ENCODE measurements at places on chromosomes 4 and X.

DNA sequence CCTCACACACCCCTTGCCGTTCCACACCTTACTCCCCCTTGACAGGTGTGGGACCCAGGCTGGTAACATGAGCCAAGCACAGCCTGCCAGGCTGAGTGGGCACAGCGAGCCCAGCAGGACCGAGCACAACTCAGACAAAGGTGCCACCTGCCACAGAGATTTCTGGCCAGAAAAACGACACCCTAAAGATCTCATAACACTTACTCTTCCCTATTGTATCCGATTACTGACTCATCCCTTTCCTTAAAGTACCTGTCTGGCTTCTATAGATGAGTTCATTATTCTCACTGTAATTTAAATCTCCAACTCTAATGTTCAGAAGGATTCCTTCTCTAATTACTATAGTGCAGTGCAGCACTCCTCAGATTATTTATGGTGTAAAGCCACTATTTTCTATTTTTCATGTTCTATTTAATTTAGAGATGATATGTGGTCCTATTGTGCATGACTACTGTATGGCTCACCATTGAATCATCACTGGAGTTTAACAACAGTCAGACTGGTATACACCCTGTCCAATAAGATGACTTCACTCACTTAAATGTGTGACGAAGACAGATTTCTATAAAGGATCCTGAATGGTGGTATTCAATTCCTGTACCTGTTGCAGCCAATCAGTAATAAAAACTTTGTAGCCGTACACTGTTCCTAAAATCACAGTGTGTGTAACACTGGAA, 7.6 kb upstream of the SYTL5 start:
- no peak for DNase-seq

DNA sequence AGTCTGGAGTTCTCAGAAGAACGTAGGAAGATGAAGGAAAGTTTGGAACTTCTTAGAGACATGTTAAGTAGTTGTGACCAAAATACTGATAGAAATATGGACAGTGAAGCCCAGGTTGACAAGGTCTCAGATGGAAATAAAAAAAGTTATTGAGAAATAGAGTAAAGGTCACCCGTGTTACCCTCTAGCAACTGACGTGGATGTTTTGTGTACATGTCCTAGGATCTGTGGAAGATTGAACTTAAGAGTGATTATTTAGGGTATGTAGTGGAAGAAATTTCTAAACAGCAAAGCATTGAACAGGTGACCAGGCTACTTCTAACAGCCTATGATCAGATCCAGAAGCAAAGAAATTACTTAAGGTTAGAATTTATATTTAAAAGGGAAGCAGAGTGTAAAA, 1020.4 kb downstream of the FSTL5 start:
- DNase-seq: no peak

DNA sequence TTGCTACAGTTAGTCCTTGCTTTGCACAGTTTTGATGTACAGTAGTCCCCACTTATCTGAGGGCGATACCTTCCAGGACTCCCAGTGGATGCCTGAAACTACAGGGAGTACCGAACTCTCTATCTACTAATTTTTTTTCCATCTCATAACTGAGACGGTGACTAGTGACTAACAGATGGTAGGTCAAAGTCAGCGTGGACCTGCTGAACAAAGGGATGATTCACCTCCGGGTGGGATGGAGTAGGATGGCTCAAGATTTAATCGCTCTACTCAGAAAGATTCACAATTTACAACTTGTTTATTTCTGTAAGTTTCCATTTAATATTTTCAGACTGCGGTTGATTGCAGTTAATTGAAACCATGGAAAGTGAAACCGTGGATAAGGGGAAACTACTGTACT, 655.8 kb downstream of the ZNF674 start:
- DNase-seq: no peak

DNA sequence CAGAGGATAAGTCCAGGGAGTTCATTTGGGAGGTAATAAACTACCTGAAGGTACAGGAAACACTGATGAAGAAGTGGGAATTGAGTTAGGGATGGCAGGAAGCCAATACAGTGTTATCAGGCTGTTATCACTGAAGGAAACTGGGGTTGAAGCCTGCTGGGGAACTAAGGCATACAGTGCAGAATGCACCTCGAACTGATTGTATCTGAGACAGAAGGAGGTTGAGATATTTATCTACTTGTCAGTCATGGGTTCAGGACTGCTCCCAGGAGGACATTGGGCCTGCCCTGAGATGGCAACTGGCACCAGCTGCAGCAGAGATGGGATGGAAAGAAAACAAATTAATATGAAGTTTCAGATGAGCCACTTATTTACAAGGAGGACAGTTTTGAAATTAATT, 35.5 kb upstream of the CD38 start:
- DNase-seq: no peak

GRCh38 chr4:141022111-141022695, 111.1 kb downstream of the RNF150 start:
- DNase-seq: no peak

GRCh38 chr4:40991908-40992307, 222.4 kb downstream of the APBB2 start:
- DNase-seq: no peak

DNA sequence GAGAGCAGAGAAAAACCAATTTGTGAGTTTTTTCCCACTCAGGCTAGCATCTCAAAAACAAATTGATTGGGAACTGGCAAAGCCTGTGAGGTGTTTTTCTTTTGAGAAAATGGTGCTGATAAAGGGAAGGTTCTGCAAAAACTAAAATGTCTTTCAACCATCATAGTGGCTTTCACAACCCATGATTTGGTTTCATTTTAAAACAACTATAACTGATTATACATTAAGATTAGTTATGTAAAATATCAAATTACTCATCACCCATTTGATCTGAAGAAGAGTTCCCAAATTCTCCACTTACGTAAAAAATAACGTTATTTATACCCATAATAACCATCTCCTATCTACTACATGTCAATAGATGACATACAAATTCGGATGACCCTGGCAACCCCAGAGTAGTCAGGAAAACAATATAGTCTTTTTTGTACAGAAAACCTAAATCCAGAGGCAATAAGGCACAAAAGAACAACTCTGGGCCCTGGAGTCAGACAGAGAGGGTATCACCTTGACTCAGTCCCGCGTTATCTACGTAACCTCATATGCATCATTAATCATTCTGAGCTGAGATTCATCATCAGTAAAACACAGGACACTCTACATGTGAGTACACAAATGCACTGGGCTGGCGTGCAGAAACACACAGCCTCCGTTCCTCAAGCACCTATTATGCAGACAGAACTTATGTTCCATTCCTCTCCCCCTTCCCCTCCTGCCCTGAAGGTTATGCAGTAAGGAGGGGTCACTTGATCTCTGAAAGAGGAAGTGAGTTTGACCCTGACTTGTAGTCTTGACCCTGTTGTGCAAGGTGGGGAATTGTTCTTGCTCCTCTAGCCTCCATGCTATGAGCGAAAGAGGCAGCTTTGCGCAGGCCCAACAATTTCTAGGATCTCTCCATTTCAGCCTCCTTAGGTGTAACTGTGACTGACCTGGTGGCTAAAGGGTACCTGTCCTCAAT, 82.2 kb downstream of the SLC9A7 start:
- DNase-seq: no peak

DNA sequence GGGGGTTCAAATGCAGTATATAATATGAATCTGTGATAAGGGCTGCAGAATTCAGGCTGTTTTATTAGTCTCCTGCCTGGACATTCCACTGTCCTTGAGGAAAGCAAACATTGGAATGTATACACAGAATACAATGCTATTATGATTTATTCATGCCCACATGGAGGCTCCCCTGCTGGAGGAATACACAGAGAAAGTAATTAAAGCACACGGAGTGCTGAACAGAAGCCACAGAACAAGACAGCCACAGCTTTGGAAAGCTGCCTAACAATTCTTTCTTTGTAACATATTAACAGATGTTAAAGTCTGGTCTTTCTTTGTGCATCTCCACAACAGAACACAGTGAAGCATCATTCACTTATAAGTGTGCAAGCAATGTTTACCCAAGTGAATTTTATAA, 155.8 kb downstream of the ARAP2 start:
- no peak for DNase-seq
